ENCODE measurements at places on chromosomes 11 and 22. TPM values are rescaled to one million over a fixed set of nuclear protein-coding genes. Genes with fewer than 3 reads are reported as not detected.

Gene MS4A1
- not detected for total RNA-seq

DNA sequence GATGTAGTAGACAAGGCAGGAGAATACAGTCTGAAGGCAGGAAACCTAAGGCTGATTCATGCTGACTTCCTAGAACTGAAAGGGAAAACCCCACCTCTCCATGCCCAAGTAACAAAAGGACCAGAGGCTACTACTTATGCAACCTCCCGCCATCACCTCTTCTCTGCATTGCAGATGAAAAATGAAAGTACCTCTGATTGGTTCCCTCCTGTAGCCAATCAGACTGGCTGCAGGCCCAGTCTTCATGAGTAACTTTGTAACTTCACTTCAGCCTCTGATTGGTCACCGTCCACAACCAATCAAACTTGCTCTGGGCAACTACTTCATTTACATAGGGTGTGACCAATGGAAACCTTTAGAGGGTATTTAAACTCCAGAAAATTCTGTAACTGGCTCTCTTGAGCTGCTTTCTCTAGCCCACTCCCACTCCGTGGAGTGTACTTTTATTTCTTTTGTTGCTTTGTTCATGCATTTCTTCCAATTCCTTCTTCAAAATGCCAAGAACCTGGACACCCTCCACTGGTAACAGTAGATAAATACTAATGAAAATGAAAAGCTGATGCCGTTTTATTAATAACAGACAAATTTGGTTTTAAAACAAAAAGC, 5.2 kb upstream of the MAP6 start:
- peak; percentile 39 for DNase-seq

Gene C22orf42
- not detected for total RNA-seq

DNA sequence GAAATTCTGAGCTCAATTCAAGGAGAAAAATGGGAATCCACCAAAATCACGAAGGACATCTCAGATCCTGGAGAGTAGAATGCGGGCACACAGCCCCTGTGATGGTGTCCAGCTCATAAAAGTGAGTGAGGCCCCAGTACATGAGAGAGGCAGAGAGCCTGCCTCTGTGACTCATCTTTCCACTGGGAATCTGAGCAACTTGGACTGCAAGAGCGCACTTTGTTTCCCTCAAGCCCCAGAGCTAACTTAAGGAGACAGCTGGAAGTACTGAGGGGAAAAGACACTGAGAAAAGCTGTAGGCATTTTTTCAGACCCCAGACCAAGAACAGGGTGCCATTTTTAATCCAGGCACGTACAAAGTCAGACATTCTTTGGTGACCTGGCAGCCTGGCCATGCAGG, 273.7 kb downstream of the C11orf87 start:
- DNase-seq = no peak

Gene ADAMTS15
- total RNA-seq = not detected

Gene OR5P2
- total RNA-seq = not detected

DNA sequence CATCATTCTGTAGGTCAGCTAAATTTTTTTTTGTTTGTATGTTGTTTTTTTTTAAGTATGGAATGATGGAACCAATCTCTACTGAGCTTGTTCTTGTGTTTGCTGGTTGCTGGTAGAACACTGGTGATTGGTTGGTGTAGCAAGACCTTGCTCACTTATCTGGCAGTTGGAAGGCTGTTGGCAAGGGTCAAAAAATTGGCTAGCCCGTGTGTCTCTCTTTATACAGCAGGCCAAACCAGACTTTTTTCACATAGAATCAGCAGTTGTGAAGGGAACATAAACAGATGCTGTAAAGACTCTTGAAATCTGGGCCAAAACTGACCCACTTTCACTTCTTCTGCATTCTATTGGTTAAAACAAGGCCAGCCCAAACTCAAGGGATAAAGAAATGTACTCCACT, 2026.5 kb downstream of the LRRC4C start:
- no peak for DNase-seq

GRCh38 chr11:78350646-78351165, 66.9 kb downstream of the GAB2 start:
- DNase-seq = peak; percentile 80

- no peak for DNase-seq
These were observed 4.5 kb downstream of the APIP start for GRCh38 chr11:34911676-34912075.

DNA sequence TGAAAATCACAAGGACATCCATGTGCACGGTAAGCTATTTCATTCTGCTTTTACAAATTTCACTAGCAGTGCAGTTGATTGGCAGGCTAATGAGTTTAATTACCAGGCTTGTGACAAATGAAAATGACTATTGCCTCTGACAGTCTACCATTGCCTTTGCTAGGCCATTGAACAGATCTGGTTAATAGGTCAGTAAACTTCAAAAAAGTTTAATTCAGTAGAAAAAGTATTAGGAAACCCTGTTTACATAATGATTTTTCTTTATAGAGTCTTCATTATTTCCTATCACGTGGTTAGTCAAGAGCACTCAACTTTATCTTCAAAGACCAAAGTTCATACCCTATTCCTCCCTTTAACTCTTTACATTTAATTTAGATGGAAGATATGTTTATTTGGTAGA, 77.0 kb downstream of the PRMT3 start:
- DNase-seq = no peak

- DNase-seq = no peak
These were observed 29.0 kb upstream of the VWA5A start for GRCh38 chr11:124085997-124086846.

DNA sequence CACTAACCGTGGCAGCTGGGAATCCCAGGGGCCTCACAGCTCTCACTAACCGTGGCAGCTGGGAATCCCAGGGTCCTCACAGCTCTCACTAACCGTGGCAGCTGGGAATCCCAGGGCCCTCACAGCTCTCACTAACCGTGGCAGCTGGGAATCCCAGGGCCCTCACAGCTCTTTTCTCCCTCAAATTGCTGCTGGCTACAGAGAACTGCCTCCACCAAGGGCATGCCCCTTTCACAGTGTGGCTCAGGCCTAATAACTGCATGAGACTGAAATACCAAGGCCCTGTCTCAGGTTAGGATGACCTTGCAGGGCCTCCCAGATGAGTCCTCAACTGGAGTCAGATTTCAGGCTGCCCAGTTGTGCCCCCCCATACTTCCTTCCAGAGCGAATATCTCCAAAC, 35.1 kb upstream of the GGTLC2 start:
- no peak for DNase-seq

DNA sequence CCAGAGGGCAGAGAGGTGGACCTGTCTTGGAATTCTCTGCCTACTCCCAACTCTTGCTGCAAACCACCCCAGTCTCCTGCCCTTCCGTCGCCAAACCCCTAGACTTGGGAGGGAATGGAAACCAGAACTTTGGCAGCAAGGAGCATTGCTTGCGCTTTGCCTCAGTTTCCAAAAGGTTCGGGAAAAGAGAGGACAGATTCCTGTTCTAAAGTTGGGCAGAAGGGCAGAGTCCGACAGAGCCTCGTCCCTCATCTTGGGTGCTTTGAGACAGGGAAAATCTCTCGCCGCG, 396 bp upstream of the ROBO3 start:
- DNase-seq = no peak

Gene MYBPC3
- not detected for total RNA-seq

- no peak for DNase-seq
These were observed 598 bp downstream of the CABIN1 start for GRCh38 chr22:24011735-24012068.

DNA sequence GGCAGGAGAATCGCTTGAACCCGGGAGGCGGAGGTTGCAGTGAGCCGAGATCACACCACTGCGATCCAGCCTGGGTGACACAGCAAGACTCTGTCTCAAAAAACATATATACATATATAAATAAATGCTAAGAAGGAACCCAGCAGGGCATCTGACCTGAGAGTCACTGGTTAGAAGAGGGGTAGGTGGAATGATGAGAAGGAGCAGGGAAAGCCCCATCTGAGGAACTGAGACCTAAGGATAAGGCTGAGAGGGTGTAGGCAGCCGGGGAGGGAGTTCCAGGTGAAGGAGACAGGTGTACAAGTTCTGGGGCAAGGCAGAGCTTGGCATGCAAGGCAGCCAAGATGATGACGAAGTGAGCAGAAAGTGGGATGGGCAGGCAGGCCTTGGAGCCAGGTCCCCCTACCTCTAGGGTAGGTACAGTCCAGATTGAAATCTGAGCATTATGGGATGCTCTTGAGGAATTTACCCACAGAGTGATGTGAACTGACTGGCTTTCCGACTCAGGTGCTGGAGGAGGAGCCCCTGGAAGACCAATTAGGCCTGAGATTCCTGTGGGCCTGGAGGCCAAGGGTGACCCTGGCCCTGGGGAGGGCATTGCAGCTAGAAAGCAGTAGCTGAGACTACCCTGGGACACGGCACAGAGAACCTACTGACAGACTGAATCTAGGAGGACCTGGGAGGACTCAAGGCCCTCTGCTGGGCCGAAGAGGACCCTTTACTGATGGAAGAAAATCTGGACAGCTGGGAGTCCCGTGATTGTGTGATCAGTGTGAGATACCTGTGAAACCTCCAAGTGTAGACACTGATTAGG, 22.8 kb downstream of the KLHL22 start:
- no peak for DNase-seq

DNA sequence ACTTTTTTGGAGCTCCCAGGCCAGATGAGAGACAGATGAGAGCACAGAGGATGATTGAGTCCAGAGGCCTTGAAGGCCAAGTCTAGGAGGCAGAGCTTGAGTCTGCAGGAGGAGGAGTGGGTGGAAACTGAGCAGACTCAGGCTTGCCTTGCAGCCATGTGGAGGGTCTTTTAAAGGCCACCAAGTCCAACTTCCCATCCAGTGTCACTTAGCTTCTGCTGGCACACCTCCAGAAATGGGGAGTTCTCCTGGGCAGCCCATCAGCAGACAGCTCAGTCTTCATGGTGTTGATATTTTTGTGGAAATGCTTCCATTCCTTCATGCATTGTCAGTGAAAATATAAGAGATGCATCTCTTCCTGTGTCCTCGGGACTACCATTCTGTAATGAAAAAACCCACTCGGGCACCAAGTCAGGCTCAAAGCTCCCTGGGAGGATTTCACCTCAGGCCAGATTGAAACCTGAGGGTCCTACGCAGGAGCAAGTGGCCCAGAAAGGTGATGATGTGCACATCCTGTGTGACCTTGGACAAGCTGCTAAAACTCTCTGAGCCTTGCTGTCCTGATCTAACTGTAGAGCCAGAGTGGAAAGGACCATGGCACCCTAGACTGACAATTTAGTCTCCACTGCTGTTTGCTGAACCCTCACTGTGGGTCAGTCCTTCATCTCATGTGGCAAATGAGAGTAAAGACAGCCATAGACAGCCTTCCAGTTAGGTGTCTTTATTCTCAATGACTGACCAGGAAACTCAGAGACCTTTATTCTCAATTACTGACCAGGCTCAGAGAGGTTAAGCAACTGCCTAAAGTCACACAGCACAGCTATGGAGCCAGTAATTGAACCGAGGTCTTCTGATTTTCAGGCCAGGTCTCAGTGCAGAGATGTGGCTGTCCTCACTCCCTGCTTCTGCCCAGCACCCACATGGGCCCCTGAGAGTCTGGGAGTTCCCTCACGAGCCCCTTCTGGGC, 2.9 kb upstream of the LRRC32 start:
- no peak for DNase-seq

- DNase-seq = no peak
These were observed 20.6 kb downstream of the KCNQ1 start for GRCh38 chr11:2465202-2466068.

GRCh38 chr22:38572065-38572464, 2.1 kb upstream of the DMC1 start:
- peak; percentile 76 for DNase-seq

Gene B3GAT1
- total RNA-seq = 3.7 TPM

- DNase-seq = no peak
These were observed 14.0 kb downstream of the AP1B1 start for GRCh38 chr22:29374401-29374800.

- DNase-seq = peak; percentile 60
These were observed 12.5 kb upstream of the PEX26 start for GRCh38 chr22:18065256-18065655.

DNA sequence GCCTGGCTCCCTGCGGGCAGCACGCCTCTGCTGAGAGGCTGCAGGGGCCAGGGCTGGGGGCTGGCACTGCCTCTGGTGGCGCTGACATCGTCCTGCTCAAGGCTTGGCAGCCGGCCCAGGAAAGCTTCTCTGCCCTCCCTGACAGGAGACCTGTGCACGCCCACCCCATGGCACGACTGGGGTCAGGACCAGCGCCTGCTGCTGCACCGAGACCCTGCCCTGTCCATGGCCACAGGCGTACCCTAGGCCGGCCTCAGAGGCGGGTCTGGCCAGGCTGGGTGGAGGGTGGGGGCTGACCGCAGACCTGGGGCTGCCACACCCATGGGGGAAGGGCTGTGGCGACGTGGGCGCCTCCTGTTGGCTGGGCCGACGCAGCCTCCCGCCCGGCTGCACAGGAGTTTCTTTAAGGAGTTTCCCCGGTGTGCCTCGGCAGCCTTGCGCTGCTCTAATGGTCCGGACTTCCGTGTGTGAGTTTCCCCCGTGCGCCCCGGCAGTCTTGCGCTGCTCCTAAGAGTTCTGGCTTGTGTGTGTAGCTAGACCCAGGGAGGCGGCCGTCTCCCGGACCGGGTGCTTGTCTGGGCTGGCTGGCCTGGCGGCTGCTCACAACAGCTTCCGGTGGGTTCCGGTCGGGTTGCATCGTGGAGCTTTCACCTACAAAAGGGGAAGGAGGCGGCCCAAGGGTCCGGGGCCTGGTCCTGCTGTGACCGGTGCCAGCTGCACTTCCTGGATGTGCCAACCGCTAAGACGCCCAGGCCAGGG, 4.6 kb downstream of the TRABD start:
- peak; percentile 64 for DNase-seq

Gene MMP11
- total RNA-seq = 1.1 TPM

GRCh38 chr11:34492806-34493414, 20.7 kb downstream of the ELF5 start:
- peak; percentile 81 for DNase-seq

All from SK-MEL-5 (cell line).